Activated T-cell treated with anti-CD3 and anti-CD28 coated beads, Interleukin-2, amount 50 U/mL, for 48 hours (primary cell): ENCODE measurements at places on chromosomes 16 and 17.

GRCh38 chr16:4511441-4512082 is 27.0 kb downstream of the CDIP1 start:
- DNase-seq, result no peak

DNA sequence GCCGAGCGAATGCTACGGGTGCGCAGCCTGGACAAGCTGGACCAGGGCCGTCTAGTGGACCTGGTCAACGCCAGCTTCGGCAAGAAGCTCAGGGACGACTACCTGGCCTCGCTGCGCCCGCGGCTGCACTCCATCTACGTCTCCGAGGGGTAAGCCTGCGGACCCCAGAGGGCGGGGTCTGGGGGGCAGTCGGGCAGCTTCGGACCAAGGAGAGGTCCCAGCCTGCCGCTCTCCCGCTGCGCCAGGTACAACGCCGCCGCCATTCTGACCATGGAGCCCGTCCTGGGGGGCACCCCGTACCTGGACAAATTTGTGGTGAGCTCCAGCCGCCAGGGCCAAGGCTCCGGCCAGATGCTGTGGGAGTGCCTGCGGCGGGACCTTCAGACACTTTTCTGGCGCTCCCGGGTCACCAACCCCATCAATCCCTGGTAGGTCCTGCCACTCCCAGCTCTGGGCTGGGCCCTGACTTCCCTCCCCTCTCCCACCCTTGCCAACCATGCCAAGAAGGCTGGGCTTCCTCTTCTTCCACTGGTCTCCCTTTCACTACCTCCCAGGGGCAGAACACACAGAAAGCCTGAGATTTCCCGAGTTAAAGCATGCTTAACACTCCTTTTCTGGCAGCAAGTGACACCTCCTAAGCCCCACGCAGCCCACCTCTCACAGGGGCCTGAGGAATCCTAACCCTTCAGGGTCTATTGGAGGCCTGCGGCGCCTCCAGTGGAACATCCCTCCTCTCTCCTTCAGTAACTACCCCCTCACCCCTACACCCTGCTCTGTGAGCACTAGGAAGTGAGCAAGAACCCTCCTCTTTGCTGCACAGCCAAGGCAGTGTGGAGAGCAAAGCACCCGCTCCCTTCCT is 3.2 kb downstream of the NAGS start:
- DNase-seq, result no peak

DNA sequence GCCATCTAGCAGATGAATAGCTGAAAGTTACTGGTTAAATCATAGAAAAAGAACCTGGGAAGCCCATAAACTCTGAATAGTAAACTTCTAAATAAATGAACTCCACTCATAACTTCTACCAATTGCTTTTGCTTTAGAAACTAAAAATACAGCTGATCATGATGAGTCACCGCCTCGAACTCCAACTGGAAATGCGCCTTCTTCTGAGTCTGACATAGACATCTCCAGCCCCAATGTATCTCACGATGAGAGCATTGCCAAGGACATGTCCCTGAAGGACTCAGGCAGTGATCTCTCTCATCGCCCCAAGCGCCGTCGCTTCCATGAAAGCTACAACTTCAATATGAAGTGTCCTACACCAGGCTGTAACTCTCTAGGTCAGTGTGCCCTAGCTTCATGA is 9.7 kb downstream of the KAT7 start:
- DNase-seq, result no peak

GRCh38 chr17:2545393-2545792 is 33.7 kb upstream of the METTL16 start:
- no peak for DNase-seq

DNA sequence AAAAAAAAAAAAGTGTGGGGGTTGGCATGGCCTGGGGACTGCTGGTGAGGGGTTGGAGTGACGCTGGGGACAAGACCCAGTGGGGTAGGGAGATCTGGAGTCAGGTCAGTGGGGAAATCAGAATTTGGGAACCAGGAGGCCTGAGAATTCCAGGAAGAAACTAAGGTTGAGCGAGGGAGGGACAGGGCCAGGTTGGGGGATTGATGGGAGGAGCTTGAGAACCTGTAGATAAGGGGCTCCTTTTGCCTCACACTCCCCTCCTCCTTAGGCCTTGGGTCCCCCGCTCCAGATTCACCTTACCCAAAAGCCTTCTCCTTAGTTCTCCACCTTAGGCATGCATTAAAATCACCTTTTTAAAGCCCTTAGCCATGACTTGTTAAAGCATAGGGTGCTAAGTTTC is 8.3 kb upstream of the PYDC1 start:
- no peak for DNase-seq

- no peak for DNase-seq
These were observed 224.3 kb downstream of the MSI2 start for GRCh38 chr17:57480438-57481196.

GRCh38 chr16:81556715-81557284 is 112.2 kb downstream of the CMIP start:
- DNase-seq, result no peak

GRCh38 chr16:72897707-72898106 is 150.2 kb downstream of the ZFHX3 start:
- DNase-seq, result no peak

- DNase-seq, result no peak
These were observed 40.7 kb downstream of the PRAC1 start for GRCh38 chr17:48681609-48682008.

- no peak for DNase-seq
These were observed 244.3 kb upstream of the CDH8 start for GRCh38 chr16:62280506-62280905.

- peak; percentile 36 for DNase-seq
These were observed 115.1 kb downstream of the HIC1 start for GRCh38 chr17:2170023-2170422.

GRCh38 chr16:17257426-17258023 is 213.2 kb downstream of the XYLT1 start:
- no peak for DNase-seq

DNA sequence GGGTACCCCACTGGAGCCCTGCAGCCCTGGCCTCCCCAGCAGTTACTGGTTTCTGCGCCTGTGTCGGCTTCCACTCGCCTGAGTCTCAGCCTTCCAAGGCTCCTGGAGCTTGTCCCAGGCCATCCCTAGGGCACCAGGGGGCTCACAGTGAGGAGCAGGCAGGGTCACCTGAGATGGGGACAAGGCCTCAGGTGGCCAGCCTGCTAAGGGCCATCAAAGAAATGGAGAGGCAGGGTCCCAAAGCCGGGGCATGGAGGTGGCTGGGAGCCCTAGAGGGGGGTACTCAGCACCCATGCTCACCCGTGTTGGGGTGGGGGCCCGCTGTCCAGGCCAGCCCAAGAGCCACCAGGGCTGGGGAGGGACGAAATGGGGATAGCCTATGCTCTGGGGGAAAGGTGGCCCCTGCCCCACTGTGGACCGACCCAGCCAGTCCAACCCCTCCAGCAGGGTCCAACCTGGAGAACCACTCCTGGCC is 1.3 kb downstream of the FASN start:
- DNase-seq, result no peak

GRCh38 chr16:73568769-73569168 is 520.8 kb upstream of the ZFHX3 start:
- DNase-seq, result no peak

- no peak for DNase-seq
These were observed 117.8 kb upstream of the GNAO1 start for GRCh38 chr16:56073508-56073907.
